ENCODE measurements at places on chromosomes 3 and 15. TPM values are rescaled to one million over a fixed set of nuclear protein-coding genes. Genes with fewer than 3 reads are reported as not detected.

Gene TUSC7
- total RNA-seq: not detected

Gene CSNK1G1
- 34.2 TPM for total RNA-seq

Gene MRPL46
- total RNA-seq: 19.3 TPM

Gene LDHAL6B
- total RNA-seq: not detected

Gene OR5K2
- total RNA-seq: not detected

Gene CCDC54
- total RNA-seq: not detected

Gene TF
- 2.3 TPM for total RNA-seq

Gene PYDC2
- total RNA-seq: not detected

Gene RARB
- 1.2 TPM for total RNA-seq

Gene SLC38A3
- not detected for total RNA-seq

Gene FBLN2
- total RNA-seq: 2.1 TPM

Gene RBP2
- total RNA-seq: not detected

Gene GPR62
- 0.44 TPM for total RNA-seq

Gene WDR5B
- 3.4 TPM for total RNA-seq

Gene AADAC
- not detected for total RNA-seq

Gene PLSCR5
- not detected for total RNA-seq

Gene SHISA5
- 261 TPM for total RNA-seq

GRCh38 chr3:12148183-12148940 lies 10.3 kb downstream of the TIMP4 start:
- no peak for DNase-seq

GRCh38 chr15:57657619-57658018 lies 48.9 kb upstream of the POLR2M start:
- no peak for DNase-seq

- DNase-seq: no peak
These were observed 53.7 kb downstream of the PIK3CB start for GRCh38 chr3:138781012-138781470.

DNA sequence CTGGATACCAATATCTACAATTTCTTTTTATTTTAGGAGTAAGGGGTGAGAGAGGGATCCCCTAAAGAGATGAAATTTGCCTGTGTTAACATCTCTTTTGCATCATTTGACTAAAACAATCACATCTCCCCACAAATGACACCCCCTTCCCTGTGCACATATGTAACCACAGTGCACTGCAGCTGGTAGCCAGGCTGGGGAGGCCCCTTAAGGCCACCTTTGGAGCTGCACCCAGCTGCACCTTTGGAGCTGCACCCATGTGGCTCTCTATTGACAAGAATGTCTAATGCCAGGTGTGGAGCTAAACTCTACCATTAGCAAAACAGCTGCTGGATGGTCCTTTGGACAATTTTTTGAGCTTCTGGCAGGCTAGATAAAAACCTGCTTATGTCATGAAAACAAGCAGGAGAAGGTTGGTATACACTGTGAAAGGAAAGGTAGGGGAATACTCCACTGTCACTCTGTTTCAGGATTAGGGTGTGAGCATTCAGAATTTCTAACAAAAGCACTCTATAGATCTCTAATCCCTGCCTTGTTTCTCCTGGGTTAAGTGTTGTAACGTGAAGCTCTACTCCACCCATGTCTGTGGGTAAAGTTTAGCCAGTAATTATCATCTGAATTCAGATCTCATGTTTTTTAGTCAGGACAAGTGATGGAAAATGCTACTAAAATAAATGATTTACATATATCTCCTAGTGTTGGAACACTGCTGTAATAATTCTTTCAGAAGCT lies 52.1 kb downstream of the TFG start:
- no peak for DNase-seq

DNA sequence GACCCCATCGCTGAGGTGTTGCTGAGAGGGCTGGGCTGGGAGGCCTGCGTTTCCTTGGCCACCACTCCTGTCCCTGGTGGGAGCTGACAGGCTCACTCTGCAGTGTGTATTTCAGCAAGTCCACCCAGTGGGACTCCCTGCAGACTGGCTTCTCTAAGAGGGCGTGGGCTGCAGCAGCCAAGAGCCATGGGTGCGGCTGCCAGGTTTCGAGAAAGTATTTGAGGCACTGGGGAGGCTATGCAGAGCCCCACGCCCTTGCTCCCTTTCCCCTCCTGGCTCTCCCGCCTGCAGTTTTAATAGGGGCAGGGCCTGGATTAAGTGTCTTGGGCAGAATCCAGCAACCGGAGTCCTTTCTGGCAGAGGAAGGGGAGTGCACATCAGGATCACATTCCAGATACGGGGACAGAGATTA lies 242.1 kb downstream of the THSD4 start:
- DNase-seq: no peak

- no peak for DNase-seq
These were observed 14.7 kb downstream of the TM4SF4 start for GRCh38 chr3:149489060-149489690.

DNA sequence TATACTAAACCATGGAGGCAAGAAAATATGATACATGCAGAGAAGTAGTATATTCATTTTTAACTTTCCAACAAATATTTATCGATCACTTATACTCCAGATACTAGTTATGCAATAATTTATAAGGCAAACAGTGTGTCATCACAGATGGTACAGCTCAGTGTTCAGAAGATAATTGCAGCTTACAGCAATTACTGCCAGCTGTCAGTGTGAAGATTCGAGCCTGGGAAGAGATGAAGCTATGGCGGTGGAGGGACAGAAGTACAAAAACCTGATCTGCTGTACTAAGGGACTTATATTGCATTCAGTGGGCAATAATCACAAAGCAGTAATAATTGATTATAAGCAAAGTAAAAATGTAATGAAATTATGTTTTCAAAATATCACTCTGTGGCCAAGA lies 170.6 kb upstream of the EPHA3 start:
- no peak for DNase-seq

GRCh38 chr3:134363381-134363755 lies 10.9 kb downstream of the AMOTL2 start:
- DNase-seq: no peak

DNA sequence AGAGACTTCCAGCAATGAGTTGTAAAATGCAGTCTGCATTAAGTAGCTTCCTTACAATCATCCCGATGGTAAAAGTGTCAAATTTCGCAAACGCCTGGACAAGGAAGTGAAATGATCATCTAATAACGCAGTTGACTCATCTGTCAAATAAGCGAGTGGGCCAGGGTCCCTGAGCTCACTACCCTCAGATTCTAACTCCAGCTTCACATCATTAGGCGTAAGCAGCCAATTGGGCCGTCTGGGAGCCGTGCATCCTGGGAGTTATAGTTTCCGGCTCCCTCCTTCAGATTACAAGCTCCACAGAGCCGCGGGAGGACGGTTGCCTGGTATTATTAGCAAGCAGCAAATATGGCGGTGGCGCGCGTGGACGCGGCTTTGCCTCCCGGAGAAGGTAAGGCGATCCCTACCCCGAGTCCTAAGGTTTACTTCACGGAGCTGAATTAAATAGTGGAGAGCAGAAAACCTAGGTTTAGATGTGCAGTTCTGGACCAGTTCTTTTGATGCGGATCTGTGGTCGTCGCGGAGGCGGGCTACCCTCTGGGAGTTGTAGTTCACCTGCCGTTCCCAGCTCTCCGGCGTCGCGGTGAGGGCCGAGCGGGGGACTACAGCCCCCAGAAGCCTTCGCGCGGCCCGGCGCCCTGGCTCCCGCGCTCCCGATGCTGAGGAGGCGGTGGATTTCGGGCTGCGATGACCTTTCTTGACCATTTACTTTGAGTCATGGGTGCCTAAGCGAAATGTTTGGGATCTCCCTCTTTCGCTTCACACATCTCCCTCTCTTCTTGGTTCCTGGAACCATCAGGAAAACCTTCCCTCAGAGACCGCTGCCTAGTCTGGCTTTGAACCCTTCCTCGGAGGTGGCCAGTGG lies at the start of gene CEP97:
CEP97 (plus strand) TSS at position 286 of the 865 bp plus-strand sequence; CDS start at position 349, 63 bp downstream.
- DNase-seq: peak; percentile 93

DNA sequence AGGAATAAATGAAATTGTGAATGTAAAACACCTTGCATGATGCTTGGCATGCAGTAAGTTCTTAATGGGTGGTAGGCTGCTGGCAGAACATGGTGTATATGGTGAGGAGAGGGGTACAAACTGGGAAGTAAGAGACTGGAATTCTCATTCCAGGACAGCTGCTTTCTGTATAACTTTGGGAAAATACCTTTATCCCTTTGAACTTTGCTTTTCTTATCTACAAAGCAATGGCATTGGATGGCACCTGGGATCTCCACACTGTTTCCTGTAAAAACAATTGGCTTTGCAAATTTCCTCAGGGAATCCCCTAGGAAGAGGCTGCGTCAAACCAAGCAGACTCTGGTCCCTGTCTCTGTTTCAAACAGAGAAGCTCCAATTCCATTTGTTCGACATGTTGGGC lies 100.7 kb upstream of the SLC4A7 start:
- no peak for DNase-seq

GRCh38 chr3:27200721-27201489 lies 168.3 kb downstream of the NEK10 start:
- no peak for DNase-seq

GRCh38 chr3:107271787-107272387 lies 105.4 kb upstream of the CCDC54 start:
- no peak for DNase-seq

- DNase-seq: no peak
These were observed at the start of gene HHLA2 for GRCh38 chr3:108296239-108296638. Gene HHLA2 (plus strand): TSS chr3:108296548. CDS start chr3:108351814, 55,266 bp downstream.

DNA sequence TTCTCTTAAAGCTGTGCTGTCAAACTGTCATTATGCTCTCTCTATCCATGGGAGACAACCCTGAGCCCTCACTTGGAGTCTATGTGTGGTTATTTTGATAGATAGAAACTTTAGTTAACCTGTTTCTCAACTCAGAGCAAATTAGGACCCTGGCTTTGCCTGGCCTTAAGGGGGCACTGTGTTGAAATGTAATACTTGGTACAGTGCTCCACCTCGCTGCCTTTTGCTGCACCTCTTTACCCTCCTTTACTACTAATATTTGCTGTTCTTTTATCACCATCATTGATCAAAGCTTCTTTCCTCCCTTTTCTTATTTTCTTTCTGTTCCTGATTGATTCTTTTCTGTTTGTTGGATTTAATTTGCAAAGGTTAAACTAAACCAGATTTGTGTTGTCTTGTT lies 34.3 kb downstream of the STT3B start:
- peak; percentile 25 for DNase-seq

DNA sequence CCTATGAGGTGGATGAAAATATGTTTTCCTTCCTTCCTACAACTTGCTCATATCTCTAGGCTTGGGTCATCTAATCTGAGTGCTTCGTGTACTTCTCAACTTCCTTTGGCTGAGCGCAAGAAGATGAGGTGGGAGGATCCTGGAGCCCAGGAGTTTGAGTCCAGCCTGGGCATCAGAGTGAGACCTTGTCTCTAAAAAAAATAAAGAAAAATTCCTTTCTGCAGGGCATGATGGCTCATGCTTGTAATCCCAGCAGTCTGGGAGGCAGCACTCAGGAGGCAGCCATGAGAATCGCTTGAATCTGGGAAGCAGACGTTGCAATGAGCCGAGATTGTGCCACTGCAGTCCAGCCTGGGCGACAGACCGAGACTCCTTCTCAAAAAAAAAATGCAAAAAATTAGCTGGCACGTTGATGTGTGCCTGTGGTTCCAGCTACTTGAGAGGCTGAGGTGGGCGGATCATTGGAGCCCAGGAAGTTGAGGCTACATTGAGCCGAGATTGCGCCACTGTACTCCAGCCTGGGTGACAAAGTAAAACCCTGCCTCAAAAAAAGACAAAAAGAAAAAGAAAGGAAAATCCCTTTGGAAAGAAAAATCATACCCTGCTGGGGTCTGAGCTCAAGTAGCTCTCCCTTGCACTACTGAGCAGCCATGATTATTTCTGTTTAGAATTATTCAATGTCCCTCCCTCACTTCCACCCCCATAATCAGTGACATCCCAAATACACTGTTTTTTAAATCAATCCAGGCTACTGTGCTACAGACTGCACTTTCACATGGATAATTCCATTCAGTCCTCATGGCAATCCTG lies 28.0 kb upstream of the RAB11A start:
- DNase-seq: no peak

- no peak for DNase-seq
These were observed 16.6 kb downstream of the AQP9 start for GRCh38 chr15:58154769-58155168.

- no peak for DNase-seq
These were observed 9.1 kb downstream of the CD80 start for GRCh38 chr3:119550192-119550910.

DNA sequence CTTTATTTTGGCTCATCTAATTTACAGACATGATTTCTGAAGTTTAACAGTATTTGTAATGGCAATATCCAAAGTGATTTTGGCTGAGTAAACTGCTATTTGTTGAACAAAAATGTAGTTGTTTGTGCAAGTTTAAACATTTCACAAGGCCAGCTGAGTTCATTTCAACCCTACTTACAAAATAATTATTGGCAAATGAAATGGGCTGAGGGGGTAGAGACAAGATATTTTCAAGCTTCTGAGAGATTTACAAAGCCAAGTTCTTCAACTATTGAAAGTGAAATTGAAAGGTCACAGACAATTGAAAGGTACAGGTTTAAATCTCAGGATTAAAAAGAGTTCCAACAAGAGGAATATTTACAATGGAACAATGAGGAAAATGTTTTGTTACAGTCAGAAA lies 77.1 kb downstream of the DUT start:
- no peak for DNase-seq

DNA sequence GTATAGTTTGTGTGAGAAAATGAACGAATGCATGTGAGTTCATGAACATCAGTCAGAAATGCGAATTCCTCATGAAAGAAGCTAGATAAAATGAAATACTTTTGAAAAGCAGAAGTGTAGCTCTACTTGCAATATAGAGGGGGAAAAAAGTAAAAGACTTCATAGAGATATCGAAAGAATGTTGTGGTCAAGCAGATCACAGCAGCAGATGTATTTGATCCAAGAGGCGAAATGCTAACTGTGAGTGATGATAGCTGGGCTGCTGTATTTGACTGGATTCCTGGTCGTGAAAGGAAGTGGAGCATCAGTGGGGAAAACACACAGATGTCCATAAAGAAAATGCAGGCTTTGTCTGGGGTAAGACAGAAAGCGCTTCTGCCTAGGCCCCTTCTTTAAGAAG lies 112.4 kb downstream of the ADAMTSL3 start:
- DNase-seq: no peak

DNA sequence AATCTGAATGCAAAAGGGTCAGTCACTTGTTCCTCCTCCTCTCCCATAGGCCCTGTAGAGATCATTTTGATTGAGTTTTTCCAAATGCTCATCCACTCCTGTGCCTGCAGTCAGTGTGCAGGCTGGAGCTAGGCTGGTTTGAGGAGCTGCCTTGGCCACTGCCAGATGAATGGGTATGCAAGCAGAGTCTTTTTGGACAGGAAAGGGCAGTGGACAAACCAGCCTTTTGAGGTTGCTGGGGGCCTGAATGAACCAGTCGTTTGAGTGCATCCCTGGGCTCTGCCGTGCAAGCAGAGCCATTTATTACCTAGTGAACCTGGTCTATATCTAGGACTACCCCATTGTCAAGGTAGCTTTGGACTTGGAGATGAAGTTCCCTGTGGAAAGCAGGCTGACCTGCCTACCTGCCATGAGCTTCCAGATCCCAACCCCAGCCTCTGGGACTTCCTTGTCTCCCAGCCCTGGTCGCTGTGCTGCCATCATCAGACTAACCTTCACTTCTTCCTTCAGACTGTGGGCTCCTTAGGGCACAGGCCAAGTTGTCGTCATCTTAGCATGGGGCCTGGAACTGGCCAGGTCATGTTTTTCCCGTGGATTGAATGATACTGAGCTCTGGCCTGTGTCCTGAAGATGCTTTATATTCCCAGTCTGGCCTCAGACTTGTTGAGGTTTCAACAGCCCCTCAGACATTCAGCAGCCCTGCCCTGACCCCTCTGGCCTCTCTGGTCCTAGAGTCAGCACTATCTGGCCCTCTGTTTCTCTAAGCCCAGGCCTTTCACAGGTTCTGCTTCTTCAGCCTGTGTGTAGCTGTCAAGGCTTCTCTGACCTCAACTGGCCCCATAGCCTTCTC lies 55.5 kb upstream of the PRR23C start:
- DNase-seq: no peak

- DNase-seq: no peak
These were observed 10.8 kb upstream of the NANOGP8 start for GRCh38 chr15:35095941-35096340.
